Activated CD4-positive, alpha-beta memory T cell treated with anti-CD3 and anti-CD28 coated beads for 36 hours (primary cell): ENCODE measurements at places on chromosomes 3 and 15. TPM values are rescaled to one million over a fixed set of nuclear protein-coding genes. Genes with fewer than 3 reads are reported as not detected.
A peak's percentile ranks its signal among the peaks of the same experiment; 100 is the strongest.

Gene IP6K1
- 28.8 TPM for total RNA-seq

Gene ZDHHC23
- total RNA-seq, result 6.6 TPM

Gene THOC7
- total RNA-seq, result 85.2 TPM

Gene CRYGS
- total RNA-seq, result 2.7 TPM

Gene TRIM71
- 0.02 TPM for total RNA-seq

Gene PLCB2
- 70.7 TPM for total RNA-seq

- peaks cover 3% of the 10 kb centered on the region for H3K36me3 ChIP-seq
- no peaks in the 10 kb centered on the region for H3K27me3 ChIP-seq
- H3K4me1 ChIP-seq, result peaks cover 8% of the 10 kb centered on the region
- no peak for DNase-seq
- no peak overlapping the region for H3K27ac ChIP-seq
These were observed 7.9 kb upstream of the GP9 start for GRCh38 chr3:129052675-129053074.

DNA sequence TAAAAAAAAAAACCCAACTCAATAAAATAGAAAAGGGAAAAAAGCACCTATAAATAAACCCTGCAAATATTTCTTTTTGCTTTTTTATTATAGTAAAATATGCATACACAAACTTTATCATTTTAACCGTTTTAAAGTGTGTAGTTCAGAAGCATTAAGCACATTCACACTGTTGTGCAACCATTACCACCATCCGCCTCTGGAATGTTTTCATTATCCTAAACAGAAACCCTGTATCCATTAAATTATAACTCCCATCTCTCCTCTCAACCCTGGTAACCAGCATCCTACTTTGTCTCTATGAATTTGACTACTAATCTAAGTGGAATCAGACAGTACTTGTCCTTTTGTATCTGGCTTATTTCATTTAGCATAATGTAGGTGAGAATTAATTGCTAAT lies 15.0 kb downstream of the CDCP1 start:
- no peak for DNase-seq
- no peak overlapping the region for H3K4me3 ChIP-seq
- H3K36me3 ChIP-seq, result no peaks in the 10 kb centered on the region

DNA sequence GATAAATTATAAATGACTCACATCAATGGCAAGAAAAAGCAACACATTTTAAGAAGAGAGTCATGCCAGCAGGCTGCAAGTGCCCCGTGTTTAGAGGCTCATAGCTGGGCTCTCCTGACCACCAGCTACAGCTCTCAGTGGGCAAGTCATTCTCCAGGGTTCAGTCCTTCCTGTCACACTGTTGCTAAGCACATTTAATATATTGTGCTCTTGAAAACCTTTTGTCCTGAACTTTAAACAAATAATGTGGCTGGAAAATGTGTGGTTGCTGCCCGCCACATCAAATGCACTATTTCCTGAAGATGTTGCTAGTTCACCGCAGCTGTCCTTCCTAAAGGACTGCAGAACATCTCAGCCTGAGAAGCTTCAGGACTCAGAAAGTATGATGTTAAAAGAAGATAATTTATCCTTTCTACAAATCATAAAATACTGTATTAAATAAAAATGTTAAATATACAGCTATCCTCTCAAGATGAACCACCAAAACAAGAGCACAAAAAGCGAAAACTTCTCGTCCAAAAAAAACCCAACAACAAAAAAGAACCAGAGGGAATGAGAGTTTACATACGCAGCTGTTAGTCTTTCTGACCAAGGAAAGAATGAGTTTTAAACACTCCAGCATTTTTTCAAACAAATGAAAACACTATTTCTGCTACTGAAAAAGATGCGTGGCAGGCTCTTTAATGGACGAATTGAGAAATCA lies 951 bp downstream of the TARS3 start:
- peak overlapping the region; percentile 85 for H3K27ac ChIP-seq
- peaks cover 14% of the 10 kb centered on the region for H3K4me1 ChIP-seq
- H3K27me3 ChIP-seq, result no peaks in the 10 kb centered on the region
- peaks cover 31% of the 10 kb centered on the region for H3K36me3 ChIP-seq

GRCh38 chr3:174710612-174711011 lies 148.5 kb upstream of the NAALADL2 start:
- H3K27ac ChIP-seq, result no peak overlapping the region
- DNase-seq, result no peak
- no peaks in the 10 kb centered on the region for H3K4me1 ChIP-seq

- DNase-seq, result peak; percentile 65
- peak overlapping the region; percentile 24 for H3K4me3 ChIP-seq
- H3K36me3 ChIP-seq, result no peaks in the 10 kb centered on the region
- no peaks in the 10 kb centered on the region for H3K27me3 ChIP-seq
- H3K4me1 ChIP-seq, result peaks cover 24% of the 10 kb centered on the region
These were observed 36.7 kb upstream of the BDH1 start for GRCh38 chr3:197592361-197593045.

- H3K36me3 ChIP-seq, result no peaks in the 10 kb centered on the region
- H3K4me1 ChIP-seq, result no peaks in the 10 kb centered on the region
- no peak overlapping the region for H3K4me3 ChIP-seq
- no peak for DNase-seq
- no peaks in the 10 kb centered on the region for H3K27me3 ChIP-seq
These were observed 78.2 kb downstream of the KCNH8 start for GRCh38 chr3:19226479-19226878.

GRCh38 chr3:185572183-185572582 lies 13.9 kb upstream of the SENP2 start:
- H3K27ac ChIP-seq, result no peak overlapping the region
- no peaks in the 10 kb centered on the region for H3K27me3 ChIP-seq
- peaks cover 3% of the 10 kb centered on the region for H3K4me1 ChIP-seq
- H3K36me3 ChIP-seq, result no peaks in the 10 kb centered on the region

- peaks cover 3% of the 10 kb centered on the region for H3K27me3 ChIP-seq
- no peaks in the 10 kb centered on the region for H3K4me1 ChIP-seq
- DNase-seq, result peak; percentile 56
- no peak overlapping the region for H3K27ac ChIP-seq
- H3K36me3 ChIP-seq, result no peaks in the 10 kb centered on the region
These were observed 332.1 kb downstream of the ARRDC4 start for GRCh38 chr15:98292442-98293240.

DNA sequence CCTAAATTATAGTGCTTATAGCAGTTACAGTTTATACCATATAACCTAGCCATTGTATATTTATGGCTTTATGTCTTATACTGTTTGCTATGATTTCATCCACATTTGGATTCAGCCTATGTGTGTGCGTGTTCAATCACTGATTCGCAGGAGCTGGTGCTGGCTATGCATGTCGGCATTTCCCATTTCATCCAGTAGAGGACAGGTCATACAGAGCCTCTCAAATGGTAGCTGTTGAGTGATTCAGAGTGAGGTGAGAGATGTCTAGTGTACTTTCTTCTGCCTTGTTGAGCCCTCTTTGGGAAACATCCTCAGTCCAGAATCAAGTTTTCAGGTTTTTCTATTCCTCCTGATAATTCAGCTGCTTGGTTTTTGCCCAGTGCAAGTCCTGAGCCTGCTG lies 76.1 kb downstream of the FRMD4B start:
- no peak overlapping the region for H3K4me3 ChIP-seq
- peaks cover 19% of the 10 kb centered on the region for H3K4me1 ChIP-seq
- no peak for DNase-seq
- H3K27ac ChIP-seq, result no peak overlapping the region

GRCh38 chr3:4043867-4044575 lies 244.8 kb downstream of the LRRN1 start:
- no peaks in the 10 kb centered on the region for H3K27me3 ChIP-seq
- no peak overlapping the region for H3K27ac ChIP-seq
- H3K4me1 ChIP-seq, result no peaks in the 10 kb centered on the region
- H3K36me3 ChIP-seq, result no peaks in the 10 kb centered on the region
- no peak for DNase-seq
- H3K4me3 ChIP-seq, result no peak overlapping the region

- H3K27ac ChIP-seq, result peak overlapping the region; percentile 51
- H3K36me3 ChIP-seq, result peaks cover 8% of the 10 kb centered on the region
- H3K4me1 ChIP-seq, result peaks cover 18% of the 10 kb centered on the region
- H3K27me3 ChIP-seq, result no peaks in the 10 kb centered on the region
- peak overlapping the region; percentile 67 for H3K4me3 ChIP-seq
These were observed 1.1 kb upstream of the PLCL2 start for GRCh38 chr3:16883723-16884083.
